ENCODE measurements at places on chromosomes 7 and 10. TPM values are rescaled to one million over a fixed set of nuclear protein-coding genes. Genes with fewer than 3 reads are reported as not detected.

Gene WNT8B
- total RNA-seq: not detected

Gene FKBP6
- not detected for total RNA-seq

Gene CACNA2D1
- 4.1 TPM for total RNA-seq

DNA sequence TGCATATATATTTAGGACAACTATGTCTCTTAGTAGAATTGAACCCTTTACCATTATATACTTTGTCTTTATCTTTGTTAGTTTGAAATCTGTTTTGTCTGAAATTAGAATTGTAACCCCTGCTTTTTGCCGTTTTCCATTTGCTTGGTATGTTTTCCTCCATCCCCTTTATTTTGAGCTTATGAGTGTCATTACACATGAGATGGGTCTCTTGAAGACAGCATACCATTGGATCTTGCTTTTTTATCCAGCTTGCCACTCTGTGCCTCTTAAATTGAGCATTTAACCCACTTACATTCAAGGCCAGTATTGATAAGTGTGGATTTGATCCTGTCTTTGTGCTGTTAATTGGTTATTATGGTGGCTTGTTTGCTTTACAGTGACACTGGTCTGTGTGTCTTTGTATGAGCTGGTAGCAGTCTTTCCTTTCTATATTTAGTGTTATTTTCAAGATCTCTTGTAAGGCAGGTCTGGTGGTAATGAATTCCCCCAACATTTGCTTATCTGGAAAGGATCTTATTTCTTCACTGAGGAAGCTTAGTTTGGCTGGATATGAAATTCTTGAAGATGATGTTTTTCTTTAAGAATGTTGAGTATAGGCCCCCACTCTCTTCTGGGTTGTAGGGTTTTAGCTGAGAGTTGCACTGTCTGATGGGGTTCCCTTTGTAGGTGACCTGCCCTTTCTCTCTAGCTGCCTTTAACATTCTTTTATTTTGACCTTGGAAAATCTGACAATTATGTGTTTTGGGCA, 149.5 kb downstream of the AHR start:
- DNase-seq: no peak

DNA sequence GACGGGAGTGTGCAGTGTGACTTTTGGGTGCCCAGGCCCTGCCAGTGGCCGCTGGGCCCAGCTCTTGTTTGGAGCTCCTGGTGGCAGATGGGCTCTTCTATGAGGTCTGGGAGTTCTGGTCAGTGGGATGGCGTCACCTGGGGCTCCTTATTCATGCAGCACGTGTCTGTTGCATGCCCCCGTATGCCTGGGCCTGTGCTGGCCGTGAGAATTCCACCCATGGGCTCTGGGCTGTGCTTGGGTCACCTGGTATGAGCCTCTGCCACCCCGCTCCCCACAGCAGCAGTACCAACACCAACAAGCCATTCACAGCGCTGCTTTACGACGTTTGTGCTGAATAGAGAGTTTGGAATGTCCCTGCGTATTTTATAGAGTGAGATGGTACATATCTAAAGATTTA, 27.1 kb downstream of the INPP5A start:
- DNase-seq: no peak

- DNase-seq: peak; percentile 67
Measured at GRCh38 chr10:75395932-75396630, 5.5 kb downstream of the ZNF503 start.

DNA sequence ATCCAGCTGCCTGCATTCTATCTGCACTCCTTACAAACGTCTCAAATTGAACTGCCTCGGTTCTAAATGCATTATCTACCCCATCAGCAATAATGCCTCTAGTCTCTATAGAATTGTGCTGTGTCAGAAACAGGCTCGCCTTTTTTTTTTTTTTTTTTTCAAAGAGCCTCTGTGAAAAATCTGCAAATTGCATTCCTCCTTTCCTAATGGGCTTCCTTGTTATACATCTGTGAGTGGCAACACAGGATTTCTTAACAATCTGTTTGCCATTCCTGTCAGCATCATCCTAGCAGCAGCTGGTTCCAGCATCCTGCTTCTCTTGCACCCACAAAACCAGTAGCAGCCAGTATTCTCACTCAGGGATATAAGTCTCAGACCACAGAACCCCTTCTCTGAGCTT, 413.5 kb upstream of the SEMA3D start:
- peak; percentile 24 for DNase-seq

DNA sequence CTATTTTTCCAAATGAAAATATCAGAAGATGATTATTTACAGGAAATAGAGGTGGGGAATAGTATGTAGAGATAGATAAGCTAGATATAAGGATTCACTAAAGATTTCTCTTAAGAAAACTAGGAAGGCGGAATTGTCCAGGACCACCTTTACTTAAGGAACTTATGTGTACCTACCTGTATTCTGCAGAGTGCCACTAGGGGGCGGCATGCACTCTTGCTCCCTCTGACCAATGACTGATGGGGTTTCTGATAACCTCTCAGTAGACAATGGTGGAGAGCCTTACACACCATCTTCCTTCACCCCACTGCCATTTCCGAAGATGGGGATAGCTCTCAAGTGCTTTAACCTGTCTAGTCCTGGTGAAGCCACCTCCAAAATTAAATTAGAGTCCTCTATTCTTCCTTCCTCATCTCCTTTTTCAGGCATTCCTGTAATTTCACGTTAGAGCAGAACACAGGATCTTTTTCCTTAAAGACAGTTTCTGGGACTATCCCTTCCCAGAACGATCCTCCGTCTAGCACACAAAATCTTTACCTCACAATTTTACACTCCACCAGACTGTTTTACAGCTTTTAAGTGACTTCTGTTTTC, 453.1 kb downstream of the SORCS1 start:
- DNase-seq: peak; percentile 36

- DNase-seq: peak; percentile 95
Measured at GRCh38 chr7:140517546-140518369, 38.5 kb upstream of the MKRN1 start.

- DNase-seq: no peak
Measured at GRCh38 chr7:30322271-30323005, 38.0 kb downstream of the ZNRF2 start.

DNA sequence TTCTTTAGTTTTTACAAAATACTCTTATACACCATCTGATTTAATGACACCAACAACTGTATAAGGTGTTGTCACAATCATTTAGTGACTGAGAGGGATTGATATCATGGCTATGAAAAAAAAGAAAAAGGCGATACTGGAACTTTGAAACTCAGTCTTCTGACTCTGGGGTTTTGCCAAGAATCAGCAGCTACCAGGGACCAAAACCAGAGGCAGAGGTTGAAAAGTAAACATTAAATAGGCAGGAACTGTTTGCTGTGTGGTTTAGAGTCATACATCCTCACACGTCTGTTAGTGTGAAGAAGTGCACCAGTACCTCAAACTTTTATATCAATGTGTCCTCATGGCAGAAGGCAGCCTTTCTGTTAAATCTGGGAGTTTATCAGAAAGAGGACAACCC, 19.9 kb upstream of the GGCT start:
- DNase-seq: no peak

DNA sequence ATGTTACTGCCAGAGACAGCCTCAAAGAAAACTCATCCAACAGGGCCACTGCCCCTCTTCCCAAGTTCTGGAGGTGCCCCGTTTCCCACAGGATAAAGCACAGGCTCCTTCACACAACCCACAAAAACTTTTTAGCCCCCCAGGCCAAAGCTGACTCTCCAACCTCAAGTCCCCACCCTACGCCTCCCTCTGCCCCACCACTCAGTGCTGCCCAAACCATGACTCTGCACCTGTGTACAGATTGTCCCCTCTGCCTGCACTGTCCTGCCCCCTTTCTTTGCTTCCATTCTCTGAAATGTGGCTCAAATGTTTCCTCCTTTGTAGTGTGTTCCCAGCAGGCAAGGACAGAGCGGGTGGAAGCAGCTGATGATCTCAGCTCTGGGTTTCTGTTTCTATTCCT, 284.0 kb downstream of the GRID1 start:
- DNase-seq: no peak
